ENCODE measurements at places on chromosomes 1 and 21.
A peak's percentile ranks its signal among the peaks of the same experiment; 100 is the strongest.

- no peak for DNase-seq
Measured at GRCh38 chr1:61992257-61992656, 202.4 kb upstream of the L1TD1 start.

GRCh38 chr21:45818904-45819285 is 162.7 kb upstream of the COL6A1 start:
- peak; percentile 48 for DNase-seq

- peak; percentile 47 for DNase-seq
Measured at GRCh38 chr1:172582889-172583288, 49.9 kb downstream of the SUCO start.

DNA sequence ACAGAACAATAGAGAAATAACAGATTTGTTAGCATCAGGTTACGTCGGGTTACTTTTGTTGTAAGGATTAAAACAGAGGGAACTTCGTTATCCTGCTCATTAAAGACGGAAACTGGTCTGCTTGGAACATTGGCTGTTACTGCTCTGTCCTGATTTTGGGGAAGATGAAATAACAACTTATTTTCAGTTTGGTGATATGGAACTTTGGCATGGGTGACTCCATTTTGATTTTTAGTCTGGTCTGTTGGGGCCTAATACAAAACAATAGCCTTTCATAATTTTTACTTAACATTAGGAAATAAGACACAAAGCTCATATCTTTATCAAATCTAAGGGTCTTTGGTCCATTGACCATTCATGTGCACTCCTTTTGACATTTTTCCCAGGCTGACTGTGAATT is 220.5 kb upstream of the DUSP10 start:
- DNase-seq: no peak

- no peak for DNase-seq
Measured at GRCh38 chr1:230359992-230360668, 66.0 kb downstream of the PGBD5 start.

DNA sequence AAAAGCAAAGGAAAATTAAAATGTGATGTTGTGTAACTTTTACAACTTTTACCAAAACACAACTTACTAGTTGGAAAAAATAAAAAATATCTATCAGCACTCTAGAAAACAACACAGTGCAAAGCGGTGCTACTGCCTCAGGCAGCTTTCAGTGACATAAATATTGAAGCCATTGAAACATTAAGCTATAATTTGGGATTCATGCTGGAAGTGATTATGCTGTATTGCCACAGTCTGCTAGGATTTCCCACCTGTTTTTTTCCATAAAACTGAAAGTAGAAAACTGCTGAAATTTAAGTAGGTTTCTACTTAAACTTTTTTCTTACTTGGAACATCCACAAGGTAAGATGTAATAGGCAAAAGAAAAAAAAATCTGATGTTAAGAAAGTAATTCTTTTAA is 674.4 kb downstream of the KCNT2 start:
- DNase-seq: no peak

DNA sequence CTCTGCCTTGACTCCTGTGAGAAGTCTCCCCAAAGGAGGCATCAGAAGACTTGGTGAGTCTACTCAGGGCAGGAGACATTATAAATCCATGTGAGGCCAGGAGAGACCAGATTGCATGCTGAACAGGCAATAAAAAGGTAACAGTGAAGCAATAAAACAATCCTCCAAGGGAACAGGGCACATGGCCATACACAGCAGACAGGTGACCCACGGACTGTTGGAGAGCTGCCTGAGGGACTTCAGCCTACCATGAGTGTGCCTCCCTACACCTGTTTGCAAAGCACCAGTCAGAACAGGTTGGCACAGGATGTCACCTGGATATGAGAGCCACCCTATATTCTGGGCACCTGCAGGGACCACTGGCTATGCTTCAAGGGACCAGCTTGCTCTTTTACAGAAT is 67.6 kb downstream of the MAB21L3 start:
- DNase-seq: no peak

DNA sequence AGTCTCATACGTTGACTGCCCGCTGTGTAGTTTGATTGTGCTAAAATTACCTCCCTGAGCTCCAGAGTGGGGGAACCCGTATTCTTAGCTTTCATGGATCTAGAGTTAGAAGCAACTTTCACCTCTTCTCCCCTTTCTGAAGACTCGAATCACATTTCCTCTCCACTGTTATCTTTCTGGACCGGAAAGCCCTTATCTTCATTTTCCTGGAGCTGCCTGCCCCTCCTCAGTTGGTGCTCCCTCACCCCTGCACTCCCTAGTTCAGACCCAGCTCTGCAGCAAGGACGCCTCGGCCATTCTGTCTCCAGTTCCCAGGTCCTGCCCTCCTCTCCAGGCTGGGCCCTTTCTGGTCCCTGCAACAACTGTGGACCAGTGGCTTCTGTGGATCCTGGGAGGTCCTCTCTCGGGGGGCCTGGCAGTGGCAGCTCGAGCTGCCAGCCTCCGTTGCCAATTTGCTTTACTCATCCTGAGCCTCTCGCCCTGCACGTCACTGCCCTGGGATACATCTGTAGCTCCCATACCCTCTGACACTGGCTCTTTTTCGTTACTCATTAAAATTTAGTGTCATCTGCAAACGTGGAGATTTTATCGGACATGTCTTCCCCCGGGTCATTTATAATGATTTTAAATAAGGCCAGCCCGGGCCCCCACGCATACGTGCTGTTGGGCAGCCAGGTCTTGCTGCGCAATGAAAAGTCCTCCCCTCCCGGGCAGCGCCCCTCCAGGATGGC is 141.5 kb upstream of the VAMP3 start:
- peak; percentile 24 for DNase-seq

DNA sequence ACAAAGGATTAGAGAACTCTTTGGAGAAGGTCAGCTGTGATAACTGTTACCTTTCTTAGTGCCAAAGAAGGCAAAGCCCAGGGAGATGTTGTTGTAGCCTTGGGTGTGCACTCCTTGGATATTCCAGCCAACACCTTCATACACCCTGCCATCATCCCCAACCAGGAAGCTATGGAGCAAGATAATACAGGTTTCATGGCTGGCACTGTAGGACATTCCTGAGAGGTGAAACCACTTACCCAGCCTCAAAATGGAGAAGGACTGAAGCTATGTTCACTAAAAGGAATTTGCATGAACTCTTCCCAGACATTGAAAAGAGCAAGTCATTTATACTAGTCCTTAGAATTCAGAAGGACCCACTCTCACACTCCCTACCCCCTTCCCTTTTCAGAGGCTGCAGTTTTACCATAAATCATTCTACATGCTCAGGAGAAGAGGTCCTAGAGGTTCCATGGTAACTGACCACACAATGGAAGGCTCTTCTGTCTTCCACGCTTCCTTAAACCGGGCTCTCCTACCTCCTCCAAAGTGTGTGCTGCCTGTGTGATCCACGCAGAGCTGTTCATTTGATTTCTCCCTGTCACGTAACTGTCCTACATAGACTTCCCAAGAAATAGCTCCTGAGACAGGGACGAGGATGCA is 5.5 kb downstream of the PGLYRP4 start:
- no peak for DNase-seq

DNA sequence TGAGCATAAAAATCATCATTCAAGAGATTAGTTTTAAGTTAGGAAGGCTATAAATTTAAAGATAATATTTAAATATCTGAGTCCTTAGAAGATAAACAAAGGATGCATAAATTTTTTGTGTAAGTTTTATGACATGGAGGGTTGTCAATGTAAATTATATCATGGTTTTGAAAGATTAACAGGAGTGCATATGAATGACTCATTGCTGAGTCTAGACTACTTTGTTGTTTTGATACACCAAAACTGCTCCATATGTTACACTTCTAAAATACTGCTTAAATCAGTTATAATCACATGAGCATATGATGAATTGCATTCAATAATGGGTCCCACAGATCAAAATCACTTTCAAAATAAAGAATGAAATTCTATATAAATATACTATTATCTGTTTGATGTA is 312.5 kb downstream of the KCNT2 start:
- DNase-seq: no peak

DNA sequence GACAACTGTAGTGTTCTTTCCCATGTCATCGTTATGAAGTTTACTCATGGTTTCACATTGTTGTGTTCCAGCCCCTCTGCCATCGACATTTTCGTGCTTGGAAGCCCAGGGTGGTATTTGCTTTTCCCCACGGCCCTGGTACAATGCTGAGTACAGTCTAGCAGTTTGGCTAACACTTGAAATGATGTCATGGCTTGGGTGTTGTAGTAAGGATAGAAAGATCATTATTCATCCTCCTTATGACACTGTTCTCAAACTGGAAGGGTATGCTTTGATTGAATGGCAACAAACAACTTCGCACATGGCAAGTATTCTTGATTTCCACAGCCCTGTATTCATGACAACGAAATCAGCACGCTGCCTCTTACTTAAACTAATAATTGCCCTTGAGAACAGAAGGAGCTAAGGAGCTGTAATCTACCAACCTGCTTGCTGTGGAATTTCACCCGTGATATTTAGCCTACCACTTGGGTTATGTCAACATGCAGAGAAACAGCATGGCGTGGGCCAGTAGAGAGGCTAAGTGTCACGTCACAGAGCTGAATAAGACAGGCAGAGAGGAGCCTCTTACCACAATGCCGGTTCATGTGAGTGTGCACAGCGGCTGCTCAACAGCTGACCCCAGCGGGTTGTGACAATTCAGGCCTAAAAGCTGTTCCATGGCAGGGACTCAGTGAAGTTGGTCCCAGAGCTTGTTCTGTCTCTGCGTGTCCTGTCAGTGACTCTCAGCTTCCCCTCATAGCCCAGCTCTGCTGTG is 73.9 kb downstream of the KCNJ6 start:
- DNase-seq: no peak

- DNase-seq: peak; percentile 89
Measured at GRCh38 chr21:44845418-44846223, 27.8 kb upstream of the SUMO3 start.

- DNase-seq: no peak
Measured at GRCh38 chr1:24085546-24085945, 26.4 kb downstream of the MYOM3 start.

DNA sequence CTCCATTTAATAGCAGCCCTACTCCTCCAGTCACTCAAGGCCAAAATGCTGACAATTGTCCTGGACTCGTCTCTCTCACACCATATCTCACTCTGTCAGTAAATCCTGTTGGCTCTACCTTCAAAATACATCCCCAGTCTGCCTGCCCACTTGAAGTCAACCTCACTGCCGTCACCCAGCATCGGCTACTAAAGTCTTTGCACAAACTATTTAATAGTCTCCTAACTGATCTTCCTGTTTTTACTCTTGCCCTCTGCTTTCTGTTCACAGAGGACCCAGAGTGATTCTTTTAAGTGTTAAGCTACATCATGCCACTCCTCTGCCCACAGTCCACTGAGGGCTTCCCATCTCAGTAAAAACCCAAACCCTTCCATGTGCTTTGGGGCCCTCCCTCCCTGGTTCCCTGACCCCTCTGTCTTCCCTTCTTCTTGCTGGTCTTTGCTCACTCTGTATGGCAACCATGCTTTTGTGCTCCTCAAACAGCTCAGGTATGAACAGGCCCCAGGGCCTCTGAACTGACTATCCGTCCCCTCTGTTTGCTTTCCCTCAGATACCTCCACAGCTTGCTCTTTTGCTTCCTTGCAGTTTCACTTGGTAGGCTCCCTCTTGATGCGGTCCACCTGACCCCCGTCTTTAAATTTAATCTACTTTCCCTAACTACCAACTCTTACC is 19.0 kb downstream of the RNASEL start:
- no peak for DNase-seq

- no peak for DNase-seq
Measured at GRCh38 chr1:22739648-22740385, 29.2 kb downstream of the EPHB2 start.

All from hematopoietic multipotent progenitor cell treated with erythropoietin and hydrocortisone succinate and interleukin-3 and kit ligand, for 4 days (in vitro differentiated cells).